Mesothelial cell of epicardium (in vitro differentiated cells): ENCODE measurements at places on chromosomes 12 and 14.

DNA sequence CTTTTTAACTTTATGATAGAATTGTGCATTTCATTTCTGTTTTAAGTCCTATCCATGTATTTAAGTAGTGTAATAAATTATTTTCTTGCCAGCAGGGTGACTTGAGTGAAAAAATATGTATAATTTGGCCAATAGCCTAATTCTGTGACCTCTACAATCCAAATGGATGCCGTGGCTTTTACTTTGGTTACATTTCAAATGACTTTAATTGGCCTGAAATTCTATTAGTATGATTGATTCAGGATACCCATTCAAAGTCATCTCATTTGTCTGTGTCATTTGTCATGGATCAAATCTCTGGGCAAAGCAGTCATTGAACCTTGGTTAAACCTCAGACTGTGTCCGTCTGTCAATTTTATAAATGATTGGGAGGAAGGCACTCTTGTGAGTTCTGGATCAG lies 29.6 kb downstream of the CRADD start:
- DNase-seq: no peak

GRCh38 chr12:77850129-77850528 lies 19.4 kb downstream of the NAV3 start:
- DNase-seq: no peak

GRCh38 chr12:6434205-6435140 lies 10.3 kb upstream of the CD27 start:
- DNase-seq: no peak

- no peak for DNase-seq
Observed at GRCh38 chr14:92609955-92610354, 96.4 kb downstream of the RIN3 start.

GRCh38 chr14:34161351-34162082 lies 210.6 kb upstream of the EGLN3 start:
- no peak for DNase-seq

DNA sequence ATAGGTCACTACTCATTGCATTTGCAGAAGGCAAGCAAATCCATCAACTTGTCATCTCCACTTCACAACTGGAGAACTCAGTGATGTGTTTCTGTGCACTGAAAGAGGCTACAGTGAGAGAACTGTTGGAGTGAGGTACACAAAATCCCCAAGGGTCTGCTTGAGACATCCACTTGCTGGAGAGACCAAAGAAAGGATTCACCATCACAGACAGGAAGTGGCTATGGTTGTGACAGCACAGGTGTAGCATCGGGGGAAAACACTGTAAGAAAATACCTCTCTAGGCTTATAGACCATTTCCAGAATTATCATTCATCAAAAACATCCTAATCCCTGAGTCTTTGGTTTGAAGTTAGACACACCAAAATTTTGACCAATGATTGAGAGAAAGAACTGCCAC lies 201.3 kb upstream of the OR4E1 start:
- DNase-seq: no peak

GRCh38 chr12:32947206-32948067 lies 50.9 kb upstream of the PKP2 start:
- no peak for DNase-seq

DNA sequence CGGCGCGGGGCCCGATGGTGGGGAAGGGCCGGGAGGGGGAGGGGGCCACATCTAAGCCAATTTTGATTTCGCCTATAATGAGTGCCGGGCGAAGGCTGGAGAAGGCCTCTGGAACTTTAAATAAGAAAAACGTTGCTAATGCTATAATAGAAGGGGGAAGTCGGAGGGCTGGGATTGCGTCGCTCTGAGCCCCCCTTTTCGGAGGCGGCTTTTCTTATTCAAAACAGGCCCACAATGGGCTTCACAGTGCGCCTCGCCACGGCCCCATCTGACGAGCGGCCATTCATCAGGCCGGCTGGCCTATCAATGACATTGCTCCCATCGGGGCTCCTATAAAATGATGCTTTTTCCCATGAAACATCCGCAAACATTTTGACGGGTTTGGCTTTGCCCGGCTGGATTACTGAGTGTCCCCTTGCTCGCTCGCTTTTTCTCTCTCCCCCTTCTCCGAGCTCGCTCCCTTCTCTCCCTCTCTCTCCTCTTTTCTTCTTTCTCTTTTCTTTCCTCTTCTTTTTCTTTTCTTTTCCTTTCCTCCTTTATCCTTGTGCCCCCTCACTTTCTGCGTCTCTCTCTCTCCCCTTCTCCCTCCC lies at the start of gene RFX4:
Gene RFX4, plus strand, starts transcription at position 364 of the 590 bp plus-strand sequence. CDS start 317 bp downstream, outside the sequence.
- no peak for DNase-seq

DNA sequence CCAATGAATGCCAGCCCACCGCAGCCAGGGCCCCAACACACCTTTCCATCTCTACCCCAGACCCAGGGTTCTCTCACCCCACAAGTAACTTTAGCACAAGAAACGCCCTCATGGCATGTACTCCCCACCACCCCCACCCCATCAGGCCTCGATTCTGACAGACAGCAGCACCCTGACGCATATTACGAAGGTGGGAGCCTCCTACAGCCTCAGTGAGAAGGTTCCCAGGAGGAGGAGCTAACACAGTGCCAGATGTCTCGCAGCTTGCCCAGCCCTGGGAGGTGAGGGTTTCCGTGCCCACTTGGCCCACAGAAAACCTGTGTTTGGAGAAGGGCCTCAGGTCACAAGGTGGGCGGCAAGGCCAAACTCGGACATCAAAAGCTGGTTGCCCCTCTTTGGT lies 32.4 kb downstream of the CCDC88C start:
- DNase-seq: no peak

- no peak for DNase-seq
Observed at GRCh38 chr14:47186486-47186885, 488.9 kb downstream of the MDGA2 start.

GRCh38 chr12:98221243-98221808 lies 294.1 kb upstream of the TMPO start:
- no peak for DNase-seq

GRCh38 chr14:94676495-94677185 lies 64.4 kb downstream of the SERPINA3 start:
- DNase-seq: peak; percentile 16

DNA sequence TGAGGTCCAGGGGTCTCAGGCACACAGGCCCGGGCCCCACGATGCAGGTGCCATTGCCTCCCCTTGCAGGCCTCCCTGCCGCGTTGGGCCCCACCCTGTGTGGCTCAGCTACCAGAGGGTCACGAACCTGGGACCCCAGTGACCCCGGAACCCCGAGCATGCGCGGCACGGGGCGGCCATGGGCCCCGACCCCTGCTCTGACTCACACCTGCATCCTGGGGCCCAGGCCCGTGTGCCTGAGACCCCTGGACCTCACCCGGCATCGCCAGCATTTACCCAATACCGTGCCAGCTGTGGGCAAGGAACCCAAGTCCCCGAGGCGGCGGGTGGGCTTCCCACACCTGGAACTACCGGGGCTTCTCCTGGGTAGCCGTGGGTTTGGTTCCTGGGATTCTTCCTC lies 25.2 kb downstream of the KIF26A start:
- no peak for DNase-seq

- no peak for DNase-seq
Observed at GRCh38 chr12:9634969-9635754, 27.4 kb upstream of the KLRB1 start.

DNA sequence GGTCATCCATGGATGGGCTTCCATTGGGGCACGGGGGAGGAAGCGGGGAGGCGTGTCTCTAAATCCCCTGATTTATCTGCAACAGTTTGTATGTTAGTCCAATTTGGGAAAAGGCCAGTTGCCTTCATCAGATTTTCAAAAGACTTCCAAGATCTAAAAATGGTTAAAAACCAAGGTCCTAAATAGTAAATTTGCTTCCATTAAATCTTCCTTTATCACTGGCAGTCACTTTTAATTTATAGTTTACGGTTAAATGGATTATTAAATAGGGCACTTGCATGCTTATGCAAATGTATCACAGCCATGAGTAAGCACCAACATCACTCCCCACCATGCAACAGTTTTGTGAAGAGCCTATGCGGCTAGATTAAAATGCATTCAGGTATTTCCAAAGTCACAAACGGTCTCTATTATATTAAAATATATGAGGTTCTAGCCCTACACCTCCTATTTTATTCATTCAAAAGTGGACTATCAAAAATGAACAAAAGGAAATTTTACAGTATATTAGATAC lies 108.2 kb upstream of the GPHB5 start:
- no peak for DNase-seq

DNA sequence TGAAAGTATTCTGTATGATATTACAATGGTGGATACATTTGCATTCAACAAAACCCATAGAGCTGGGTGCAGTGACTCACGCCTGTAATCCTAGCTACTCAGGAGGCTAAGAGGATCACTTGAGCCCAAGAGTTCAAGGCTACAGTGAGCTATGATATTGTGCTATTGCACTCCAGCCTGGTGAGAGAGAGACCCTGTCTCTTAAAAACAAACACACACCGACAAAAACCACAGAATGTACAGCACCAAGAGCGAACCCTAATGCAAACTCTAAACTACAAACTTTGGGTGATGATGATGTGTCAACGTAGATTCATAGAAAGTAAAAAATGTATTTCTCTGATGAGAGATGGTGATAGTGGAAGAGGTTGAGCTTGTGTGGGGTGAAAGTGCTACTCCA lies 8.6 kb downstream of the CAPRIN2 start:
- DNase-seq: no peak

GRCh38 chr14:24314377-24315193 lies 3.3 kb downstream of the LTB4R start:
- DNase-seq: no peak

GRCh38 chr12:116606397-116606796 lies 47.2 kb downstream of the MAP1LC3B2 start:
- DNase-seq: no peak

GRCh38 chr12:102010265-102010994 lies 51.4 kb downstream of the WASHC3 start:
- no peak for DNase-seq

DNA sequence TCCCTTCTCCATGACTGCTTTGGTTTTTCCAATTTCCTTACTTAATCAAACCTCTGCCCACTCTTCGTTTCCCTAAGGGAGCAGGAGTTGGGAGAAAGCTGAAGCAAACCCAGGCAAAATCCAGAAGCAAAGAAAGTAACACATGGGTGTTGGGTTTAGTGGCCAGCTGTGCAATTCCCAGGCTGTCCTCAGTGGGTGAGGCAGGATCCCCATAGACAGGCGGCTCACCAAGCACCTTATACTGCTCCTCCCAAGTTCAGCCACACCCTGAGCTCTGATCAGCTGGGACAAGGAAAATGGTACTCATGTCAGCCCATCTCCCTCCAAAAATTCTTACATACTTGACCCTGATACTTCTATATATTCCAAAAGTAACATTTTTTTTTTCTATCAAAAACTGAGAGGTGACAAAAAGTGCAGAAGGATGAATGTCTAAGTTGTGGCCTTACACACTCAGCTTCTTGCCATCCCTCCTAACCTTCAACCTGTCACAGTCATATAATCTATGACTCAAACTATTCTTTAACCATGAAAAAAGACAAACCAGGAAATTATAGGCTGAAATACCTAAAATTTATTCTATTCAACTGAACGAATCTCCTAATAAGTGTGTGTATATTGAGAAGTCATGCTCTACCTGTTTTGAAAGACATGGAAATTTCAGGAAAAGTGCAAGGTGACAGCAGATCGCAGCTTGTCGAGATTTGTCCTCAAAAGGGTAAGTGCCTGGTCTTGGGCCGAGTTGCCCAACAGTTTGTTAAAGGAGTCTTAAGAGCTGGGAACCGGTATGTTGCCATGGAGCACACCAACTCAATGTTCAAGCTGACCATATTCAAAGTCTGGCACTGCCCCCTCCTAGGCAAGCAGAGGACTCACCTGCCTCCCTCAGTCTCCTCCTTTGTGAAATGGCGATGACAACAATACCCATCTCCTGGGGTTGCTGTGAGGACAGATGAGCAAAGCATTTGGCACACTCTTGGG lies 17.6 kb upstream of the ZFP36L1 start:
- DNase-seq: peak; percentile 27

GRCh38 chr12:89370850-89371249 lies 18.5 kb upstream of the DUSP6 start:
- no peak for DNase-seq

GRCh38 chr12:30016540-30017055 lies 232.9 kb upstream of the TMTC1 start:
- no peak for DNase-seq

GRCh38 chr14:70009961-70010360 lies 130.7 kb downstream of the SMOC1 start:
- no peak for DNase-seq

GRCh38 chr14:32307881-32308582 lies 21.1 kb upstream of the AKAP6 start:
- DNase-seq: no peak

- DNase-seq: no peak
Observed at GRCh38 chr12:100170313-100170858, 27.7 kb upstream of the BLTP3B start.

GRCh38 chr12:124347805-124348658 lies 53.1 kb downstream of the RFLNA start:
- DNase-seq: no peak

- DNase-seq: no peak
Observed at GRCh38 chr14:22739423-22739822, 27.1 kb upstream of the OXA1L start.

DNA sequence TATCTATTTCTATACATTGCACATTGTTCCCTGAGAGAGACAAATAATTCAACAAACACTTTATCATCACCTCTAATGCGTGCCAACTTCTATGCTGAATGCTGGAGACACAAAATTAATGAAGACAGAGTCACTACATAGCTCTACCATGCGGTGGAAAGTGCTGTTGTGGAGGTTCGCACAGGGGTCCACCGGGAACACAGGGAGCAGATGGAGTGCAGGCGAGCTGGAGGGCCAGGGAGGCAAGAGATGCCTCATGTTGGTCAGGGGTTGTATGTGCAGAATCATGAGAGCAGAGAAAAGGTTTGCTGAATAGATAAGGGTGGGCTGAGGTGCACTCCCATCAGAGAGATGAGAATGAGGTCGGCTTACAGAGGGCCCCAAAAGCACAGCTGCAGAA lies 25.2 kb downstream of the FAM234B start:
- DNase-seq: no peak

DNA sequence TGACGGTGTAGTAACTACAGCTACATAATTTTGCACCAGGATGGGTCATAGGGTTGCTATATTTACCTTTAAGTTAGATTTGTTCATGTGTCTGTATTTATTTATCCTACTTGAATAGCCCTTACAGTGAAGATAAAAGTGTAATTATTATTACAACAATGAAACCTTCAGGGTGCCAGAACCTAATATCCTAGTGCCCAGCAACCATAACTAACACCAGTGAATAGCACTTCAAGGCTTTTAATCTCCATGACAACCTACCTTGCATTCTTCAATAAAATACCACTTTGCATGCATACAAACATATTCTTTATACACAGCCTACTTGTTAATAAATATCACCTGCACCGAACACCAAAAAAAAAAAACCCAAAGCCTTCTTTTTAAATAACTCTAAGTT lies 58.7 kb upstream of the G2E3 start:
- DNase-seq: no peak

- DNase-seq: no peak
Observed at GRCh38 chr14:65277580-65278270, 134.8 kb upstream of the FUT8 start.

DNA sequence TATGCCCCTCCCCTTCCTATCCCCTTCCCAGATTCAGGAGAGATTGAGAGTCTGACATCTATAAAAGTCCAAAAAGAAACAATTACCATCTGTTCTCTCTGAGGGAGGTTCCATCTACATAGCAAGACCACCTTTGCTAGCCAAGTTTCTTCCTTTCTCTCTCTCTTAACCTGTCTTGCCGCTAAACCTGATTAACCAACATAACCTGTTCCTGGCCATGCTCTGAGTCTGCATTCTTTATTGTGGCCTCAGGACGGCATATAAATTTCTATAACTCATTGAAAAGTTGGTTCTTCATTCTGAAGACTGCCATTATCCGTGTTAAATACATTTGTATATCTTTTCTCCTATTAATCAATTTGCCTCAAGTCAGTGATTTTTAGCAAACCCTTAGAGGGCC lies 594.0 kb downstream of the KCNH5 start:
- no peak for DNase-seq
